ENCODE measurements at places on chromosomes 5 and 9. TPM values are rescaled to one million over a fixed set of nuclear protein-coding genes. Genes with fewer than 3 reads are reported as not detected.

TAF11L10 gene
- total RNA-seq, result not detected

DNM1 gene
- total RNA-seq, result 13.0 TPM

NR4A3 gene
- total RNA-seq, result 1.0 TPM

SPACA9 gene
- total RNA-seq, result 2.3 TPM

AFAP1L1 gene
- total RNA-seq, result 5.9 TPM

EDIL3 gene
- 2.3 TPM for total RNA-seq

SLC36A3 gene
- total RNA-seq, result not detected

SLC6A18 gene
- total RNA-seq, result not detected

ADAMTSL2 gene
- 4.2 TPM for total RNA-seq

NIPAL4 gene
- total RNA-seq, result not detected

SMARCA2 gene
- 83.8 TPM for total RNA-seq

IL33 gene
- 6.2 TPM for total RNA-seq

TMEM252 gene
- total RNA-seq, result not detected

TICAM2 gene
- total RNA-seq, result 1.6 TPM

IL13 gene
- not detected for total RNA-seq
